Karpas-422 (cell line): ENCODE measurements at places on chromosomes 4 and X. TPM values are rescaled to one million over a fixed set of nuclear protein-coding genes. Genes with fewer than 3 reads are reported as not detected.
A peak's percentile ranks its signal among the peaks of the same experiment; 100 is the strongest.

DNA sequence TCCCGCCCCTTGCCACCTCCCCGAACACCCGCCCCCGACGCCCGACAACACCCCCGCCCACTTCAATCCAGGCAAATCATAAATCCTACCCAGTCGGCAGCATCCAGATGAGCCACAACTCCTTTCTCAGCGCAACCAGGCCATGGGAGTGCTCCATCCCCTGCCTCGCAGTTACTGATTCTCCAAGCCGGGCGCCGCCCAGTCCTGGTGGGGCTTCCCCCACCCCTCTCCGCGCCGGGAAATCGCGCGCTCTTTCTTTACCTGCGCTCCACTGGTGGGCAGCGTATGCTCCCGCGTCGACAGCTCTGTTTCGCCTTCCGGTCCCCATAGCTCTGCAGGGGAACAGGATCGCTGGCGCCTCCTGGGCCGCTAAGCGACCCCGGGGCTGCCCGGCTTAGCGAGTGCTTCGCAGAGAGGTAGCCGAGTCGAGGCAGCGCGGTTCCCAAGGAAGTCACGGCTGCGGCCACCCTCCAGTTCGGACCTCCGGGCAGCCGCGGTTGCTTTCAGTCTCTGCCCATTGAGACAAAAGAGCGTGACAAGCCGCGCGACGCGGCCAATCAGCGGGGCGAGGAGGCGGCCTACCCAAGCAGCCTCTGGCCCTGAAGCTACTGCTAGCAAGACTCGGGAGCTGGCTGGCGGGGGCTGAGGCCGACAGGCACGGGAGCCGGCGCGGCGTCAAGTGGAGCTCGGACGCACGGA lies 43.7 kb upstream of the TMSB15B start:
- no peak overlapping the region for H3K27ac ChIP-seq
- H3K27me3 ChIP-seq, result no peaks in the 10 kb centered on the region
- H3K4me1 ChIP-seq, result peaks cover 14% of the 10 kb centered on the region
- DNase-seq, result peak; percentile 81
- peak overlapping the region; percentile 68 for H3K4me3 ChIP-seq

DNA sequence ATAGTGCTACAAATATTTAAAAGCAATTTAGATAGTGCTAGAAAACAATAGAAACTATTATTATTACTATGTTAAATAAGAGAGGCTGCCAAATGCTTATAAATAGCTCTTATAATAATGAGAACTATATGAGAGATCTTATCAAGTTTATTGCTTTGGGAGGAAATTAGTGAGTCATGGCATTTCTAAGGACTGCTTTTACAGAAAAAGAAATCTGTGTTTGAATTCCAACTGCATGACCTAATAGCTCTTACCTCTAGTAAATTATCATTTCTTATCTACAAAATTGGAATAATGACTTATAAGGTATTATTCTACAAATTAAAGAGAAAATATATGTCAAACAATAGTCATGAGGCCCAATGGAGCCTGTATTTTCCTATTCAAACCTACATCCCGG lies 177.2 kb downstream of the GABRG1 start:
- no peak for DNase-seq
- H3K27me3 ChIP-seq, result no peaks in the 10 kb centered on the region
- H3K4me1 ChIP-seq, result no peaks in the 10 kb centered on the region
- no peak overlapping the region for H3K27ac ChIP-seq
- no peaks in the 10 kb centered on the region for H3K36me3 ChIP-seq

DNA sequence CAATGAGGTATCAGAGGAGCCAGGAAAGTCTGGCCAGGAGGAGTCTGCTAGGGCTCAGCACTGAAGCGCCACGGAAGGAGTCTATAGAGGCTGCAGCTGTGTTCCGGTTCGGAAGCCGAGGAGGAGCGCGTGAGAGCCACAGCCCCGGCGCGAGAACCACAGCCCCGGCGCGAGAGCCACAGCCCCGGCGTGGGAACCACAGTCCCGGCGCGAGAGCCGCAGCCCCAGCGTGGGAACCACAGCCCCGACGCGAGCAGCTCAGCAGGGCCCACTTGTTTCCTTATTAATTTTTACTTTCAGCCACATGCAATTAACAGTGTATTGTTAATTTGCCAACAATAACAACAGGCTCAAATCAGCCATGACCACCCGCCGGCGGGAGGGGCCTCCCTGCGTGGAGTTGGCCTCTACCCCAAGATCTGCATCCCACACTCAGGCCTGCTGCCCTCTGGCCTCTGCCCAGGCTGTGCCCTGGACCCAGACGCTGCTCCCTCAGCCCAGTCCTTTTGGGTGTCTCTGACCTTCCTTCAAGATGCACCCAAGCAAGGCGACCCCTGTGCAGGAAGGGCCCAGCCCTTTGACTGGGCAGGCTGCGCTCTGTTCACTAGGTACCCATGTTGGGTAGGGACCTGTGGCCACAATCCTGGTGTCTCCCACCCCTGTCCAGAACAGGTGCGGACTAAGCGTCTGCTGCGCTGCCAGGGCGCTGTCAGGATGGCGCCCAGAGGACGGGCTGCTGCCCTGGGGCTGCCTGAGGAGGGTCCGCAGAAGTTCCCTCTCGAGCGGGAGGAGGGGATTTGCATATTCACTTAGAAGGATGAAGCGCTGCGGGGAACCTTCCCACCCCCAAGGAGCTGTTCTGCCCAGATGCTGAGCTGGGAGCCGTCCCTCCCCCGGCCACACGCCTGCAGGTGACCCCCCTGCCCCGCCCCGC lies 113.8 kb downstream of the ADRA2C start:
- no peak overlapping the region for H3K27ac ChIP-seq
- no peaks in the 10 kb centered on the region for H3K4me1 ChIP-seq
- no peaks in the 10 kb centered on the region for H3K36me3 ChIP-seq
- peak; percentile 23 for DNase-seq

- H3K27ac ChIP-seq, result no peak overlapping the region
- no peak for DNase-seq
- no peaks in the 10 kb centered on the region for H3K27me3 ChIP-seq
- no peaks in the 10 kb centered on the region for H3K4me1 ChIP-seq
- H3K36me3 ChIP-seq, result no peaks in the 10 kb centered on the region
- no peak overlapping the region for H3K4me3 ChIP-seq
Observed at GRCh38 chr4:30726090-30726675, 6.0 kb downstream of the PCDH7 start.

- H3K4me3 ChIP-seq, result no peak overlapping the region
- no peaks in the 10 kb centered on the region for H3K36me3 ChIP-seq
Observed at GRCh38 chr4:41507291-41507947, 30.5 kb upstream of the LIMCH1 start.

DNA sequence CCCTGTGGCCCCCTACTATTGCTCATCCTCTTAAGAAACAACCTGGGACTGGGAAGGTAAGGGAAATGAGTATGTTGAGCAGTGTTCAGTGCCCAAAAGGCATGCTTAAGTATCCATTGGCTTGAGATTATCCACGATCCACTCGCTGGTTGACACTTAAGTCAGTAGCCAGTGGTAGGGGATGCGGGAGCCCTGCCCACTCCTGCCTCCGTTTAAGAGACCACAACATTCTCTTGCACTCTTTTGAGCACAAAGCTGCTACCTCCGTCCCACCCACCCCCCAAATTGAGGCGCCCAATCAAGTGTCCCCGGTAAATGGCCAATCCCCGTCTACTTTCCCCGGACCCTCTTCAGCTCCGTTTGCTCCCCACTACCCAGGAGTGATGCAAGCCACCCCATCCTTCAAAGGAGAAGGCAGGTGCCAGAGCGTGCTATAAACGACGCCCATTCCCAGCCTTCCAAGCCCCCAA lies 25.0 kb downstream of the UTP14A start:
- H3K27ac ChIP-seq, result peak overlapping the region; percentile 67
- no peak for DNase-seq
- H3K27me3 ChIP-seq, result no peaks in the 10 kb centered on the region
- H3K36me3 ChIP-seq, result peaks cover 13% of the 10 kb centered on the region
- H3K4me1 ChIP-seq, result peaks cover 5% of the 10 kb centered on the region

- H3K36me3 ChIP-seq, result no peaks in the 10 kb centered on the region
- H3K27me3 ChIP-seq, result no peaks in the 10 kb centered on the region
- H3K27ac ChIP-seq, result no peak overlapping the region
- no peaks in the 10 kb centered on the region for H3K4me1 ChIP-seq
- DNase-seq, result no peak
Observed at GRCh38 chr4:87103086-87103485, 117.3 kb downstream of the KLHL8 start.

GRCh38 chr4:82501154-82501442 lies 60.7 kb downstream of the TMEM150C start:
- DNase-seq, result no peak
- no peaks in the 10 kb centered on the region for H3K27me3 ChIP-seq
- peaks cover 8% of the 10 kb centered on the region for H3K4me1 ChIP-seq
- H3K27ac ChIP-seq, result no peak overlapping the region
- H3K4me3 ChIP-seq, result no peak overlapping the region

GRCh38 chrX:48983896-48984295 lies 12.3 kb upstream of the KCND1 start:
- H3K36me3 ChIP-seq, result no peaks in the 10 kb centered on the region
- no peaks in the 10 kb centered on the region for H3K27me3 ChIP-seq
- no peak overlapping the region for H3K27ac ChIP-seq
- no peak overlapping the region for H3K4me3 ChIP-seq
- no peak for DNase-seq

DNA sequence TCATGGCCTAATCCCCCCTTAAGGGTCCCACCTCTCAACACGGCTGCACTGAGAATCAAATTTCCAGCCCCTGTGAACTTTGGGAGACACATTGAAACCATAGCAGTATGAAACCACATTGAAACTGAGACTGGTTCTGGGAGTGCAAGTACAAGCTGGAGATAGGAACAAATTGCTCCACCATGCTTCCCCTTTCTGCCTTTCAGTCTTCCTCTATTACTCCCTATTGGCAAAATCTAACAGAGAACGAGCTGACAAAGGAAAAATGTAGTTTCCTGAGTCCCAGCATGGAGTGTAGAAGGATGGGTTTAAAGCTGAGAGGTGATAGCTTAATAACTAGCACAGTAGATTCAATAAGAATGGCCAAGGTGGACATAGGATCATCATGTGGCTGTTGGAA lies 161.7 kb upstream of the RPL34 start:
- no peak overlapping the region for H3K27ac ChIP-seq
- no peak overlapping the region for H3K4me3 ChIP-seq
- H3K4me1 ChIP-seq, result no peaks in the 10 kb centered on the region
- no peaks in the 10 kb centered on the region for H3K36me3 ChIP-seq
- no peaks in the 10 kb centered on the region for H3K27me3 ChIP-seq

- no peak for DNase-seq
- H3K27me3 ChIP-seq, result no peaks in the 10 kb centered on the region
- no peak overlapping the region for H3K27ac ChIP-seq
- no peak overlapping the region for H3K4me3 ChIP-seq
- no peaks in the 10 kb centered on the region for H3K36me3 ChIP-seq
Observed at GRCh38 chrX:136549226-136549625, 17.2 kb downstream of the VGLL1 start.

GRCh38 chr4:144411119-144411518 lies 234.8 kb upstream of the HHIP start:
- H3K4me3 ChIP-seq, result no peak overlapping the region
- H3K27ac ChIP-seq, result no peak overlapping the region
- DNase-seq, result no peak

DNA sequence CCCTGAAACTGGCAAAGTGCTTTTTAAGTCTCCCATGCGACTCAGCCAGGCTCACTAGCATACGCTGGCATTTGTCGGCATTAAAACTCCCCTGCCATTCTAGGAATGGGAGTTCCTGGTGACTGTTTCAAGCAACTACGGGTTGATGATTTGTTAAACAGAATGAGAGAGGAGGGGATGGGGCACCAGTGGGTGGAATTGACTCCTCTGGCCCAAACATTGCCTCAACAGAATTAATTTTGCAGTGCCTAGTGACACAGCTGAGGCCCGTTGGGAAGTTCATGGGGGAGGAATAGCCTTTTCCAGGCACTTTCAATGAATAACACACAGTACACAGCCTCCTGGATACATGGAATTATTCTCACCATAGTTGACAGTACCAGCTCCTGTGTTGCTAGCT lies 30.1 kb downstream of the NEUROG2 start:
- no peaks in the 10 kb centered on the region for H3K27me3 ChIP-seq
- H3K27ac ChIP-seq, result no peak overlapping the region
- H3K4me3 ChIP-seq, result no peak overlapping the region
- no peak for DNase-seq

DNA sequence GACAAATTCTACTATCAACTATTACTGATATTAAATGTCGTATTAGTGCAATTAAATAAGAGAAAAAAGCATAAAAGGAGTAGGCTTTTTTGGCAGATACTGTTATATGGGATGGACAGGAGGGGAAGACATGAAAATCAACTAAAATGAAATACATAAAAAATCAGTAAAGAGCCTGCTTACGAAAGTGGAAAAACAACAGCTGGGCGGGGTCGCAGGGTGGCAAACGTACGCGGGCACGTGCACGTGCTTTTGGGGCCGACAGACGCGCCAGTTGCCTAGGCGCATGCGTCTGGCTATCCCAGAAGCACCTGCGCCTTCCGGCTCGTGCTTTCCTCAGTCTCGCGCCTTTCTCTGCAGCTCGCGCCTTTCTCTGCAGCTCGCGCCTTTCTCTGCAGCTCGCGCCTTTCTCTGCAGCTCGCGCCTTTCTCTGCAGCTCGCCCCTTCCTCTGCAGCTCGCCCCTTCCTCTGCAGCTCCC lies at the start of gene YY2:
Gene YY2 (plus strand): TSS at position 51 of the 479 bp plus-strand sequence. CDS start 498 bp downstream, outside the sequence.
- H3K4me3 ChIP-seq, result no peak within 1 kb of the TSS
- peaks cover 11% of the 10 kb centered on the region; the same call in 1 of the 2 replicates for H3K36me3 ChIP-seq
- no peak for DNase-seq
- no peak within 1 kb of the TSS for H3K27ac ChIP-seq

GRCh38 chr4:53986062-53986461 lies 78.3 kb downstream of the CHIC2 start:
- H3K4me1 ChIP-seq, result peaks cover 43% of the 10 kb centered on the region
- no peaks in the 10 kb centered on the region for H3K27me3 ChIP-seq
- H3K27ac ChIP-seq, result peak overlapping the region; percentile 75
- H3K4me3 ChIP-seq, result no peak overlapping the region
- no peak for DNase-seq
- H3K36me3 ChIP-seq, result no peaks in the 10 kb centered on the region; the same call in 1 of the 2 replicates

GRCh38 chr4:55733932-55734331 lies 85.7 kb upstream of the EXOC1L start:
- H3K4me1 ChIP-seq, result no peaks in the 10 kb centered on the region
- no peaks in the 10 kb centered on the region for H3K36me3 ChIP-seq
- no peak overlapping the region for H3K4me3 ChIP-seq

DNA sequence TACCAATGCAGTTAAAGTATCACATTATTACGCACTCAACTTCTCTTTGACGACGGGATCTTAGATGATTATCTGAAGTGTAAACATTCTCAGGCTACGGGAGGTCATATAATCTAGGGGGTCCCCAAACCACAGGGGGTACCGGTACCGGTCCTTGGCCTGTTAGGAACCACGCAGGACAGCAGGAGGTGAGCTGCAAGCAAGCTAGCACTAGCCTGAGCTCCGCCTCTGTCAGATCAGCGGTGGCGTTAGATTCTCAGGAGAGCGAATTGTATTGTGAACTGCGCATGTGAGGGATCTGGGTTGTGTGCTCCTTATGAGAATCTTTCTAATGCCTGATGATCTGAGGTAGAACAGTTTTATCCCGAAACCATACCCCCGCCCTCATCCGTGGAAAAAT lies 20.6 kb upstream of the PRR27 start:
- DNase-seq, result no peak
- no peaks in the 10 kb centered on the region for H3K36me3 ChIP-seq
- no peaks in the 10 kb centered on the region for H3K27me3 ChIP-seq
- no peak overlapping the region for H3K27ac ChIP-seq

OPN1MW3 gene
- total RNA-seq, result not detected in 2 replicates

AMBN gene
- not detected in 2 replicates for total RNA-seq

SSX3 gene
- not detected in 2 replicates for total RNA-seq

GABRQ gene
- not detected in 2 replicates for total RNA-seq

TLR6 gene
- total RNA-seq, result 12.4 and 39.9 TPM in 2 replicates

CLNK gene
- not detected in 2 replicates for total RNA-seq

RADX gene
- total RNA-seq, result 18.4 and 22.7 TPM in 2 replicates

LPAR4 gene
- total RNA-seq, result not detected in 2 replicates

MTTP gene
- 0.04 and 0.22 TPM in 2 replicates for total RNA-seq

PLXNB3 gene
- not detected in 2 replicates for total RNA-seq
